ENCODE measurements at places on chromosomes 12 and 14. TPM values are rescaled to one million over a fixed set of nuclear protein-coding genes. Genes with fewer than 3 reads are reported as not detected.

The ART4 gene
- 0.95 TPM for total RNA-seq

The IAPP gene
- not detected for total RNA-seq

The AQP2 gene
- total RNA-seq = not detected

The PIANP gene
- total RNA-seq = 0.19 TPM

The P2RX7 gene
- total RNA-seq = 1.6 TPM

The GPX2 gene
- total RNA-seq = 97.1 TPM

Measured in esophagus squamous epithelium (tissue), 5 donors.